ENCODE measurements at places on chromosomes 2 and 18.

GRCh38 chr2:64013053-64013452 lies 6.2 kb downstream of the VPS54 start:
- no peak for DNase-seq

DNA sequence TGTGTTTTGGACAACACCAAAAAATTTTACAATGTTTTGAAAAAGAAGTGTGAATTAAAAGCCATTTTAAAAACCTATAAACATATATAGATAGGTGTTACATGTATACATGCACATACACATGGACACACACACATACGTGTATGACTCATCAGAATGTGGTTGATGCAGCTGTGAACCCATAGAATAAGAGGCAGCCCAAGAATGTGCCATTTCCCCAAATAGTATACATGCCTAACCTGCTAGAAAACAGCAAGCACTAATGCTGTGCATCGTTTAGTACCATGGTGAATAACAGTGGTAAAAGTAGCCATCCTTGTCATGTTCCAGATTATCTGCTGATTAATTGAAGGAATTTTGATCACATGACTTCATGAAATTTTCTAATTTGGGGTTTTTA lies 149.0 kb downstream of the DSEL start:
- no peak for DNase-seq

GRCh38 chr2:99573634-99574251 lies 83.9 kb upstream of the REV1 start:
- no peak for DNase-seq

GRCh38 chr18:27010784-27011183 lies 145.3 kb upstream of the AQP4 start:
- DNase-seq, result no peak

DNA sequence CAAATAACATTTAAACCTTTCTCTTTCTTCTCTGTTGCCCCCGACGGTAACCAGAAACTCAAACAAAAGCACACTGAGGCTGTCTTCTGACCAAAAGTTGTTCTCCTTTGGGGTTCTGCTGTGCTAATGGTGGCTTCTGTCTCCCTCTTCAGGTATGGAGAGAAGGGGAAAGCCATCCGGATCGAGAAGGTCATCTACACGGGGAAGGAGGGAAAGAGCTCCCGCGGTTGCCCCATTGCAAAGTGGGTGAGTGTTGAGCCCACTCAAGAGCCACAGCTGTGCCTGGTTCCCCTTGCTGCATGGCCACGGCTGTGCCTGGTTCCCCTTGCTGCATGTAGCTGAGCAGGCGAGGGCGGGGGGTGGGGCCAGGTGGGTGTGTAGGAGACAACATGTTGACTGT lies 67.4 kb downstream of the BOLA3 start:
- DNase-seq, result no peak

DNA sequence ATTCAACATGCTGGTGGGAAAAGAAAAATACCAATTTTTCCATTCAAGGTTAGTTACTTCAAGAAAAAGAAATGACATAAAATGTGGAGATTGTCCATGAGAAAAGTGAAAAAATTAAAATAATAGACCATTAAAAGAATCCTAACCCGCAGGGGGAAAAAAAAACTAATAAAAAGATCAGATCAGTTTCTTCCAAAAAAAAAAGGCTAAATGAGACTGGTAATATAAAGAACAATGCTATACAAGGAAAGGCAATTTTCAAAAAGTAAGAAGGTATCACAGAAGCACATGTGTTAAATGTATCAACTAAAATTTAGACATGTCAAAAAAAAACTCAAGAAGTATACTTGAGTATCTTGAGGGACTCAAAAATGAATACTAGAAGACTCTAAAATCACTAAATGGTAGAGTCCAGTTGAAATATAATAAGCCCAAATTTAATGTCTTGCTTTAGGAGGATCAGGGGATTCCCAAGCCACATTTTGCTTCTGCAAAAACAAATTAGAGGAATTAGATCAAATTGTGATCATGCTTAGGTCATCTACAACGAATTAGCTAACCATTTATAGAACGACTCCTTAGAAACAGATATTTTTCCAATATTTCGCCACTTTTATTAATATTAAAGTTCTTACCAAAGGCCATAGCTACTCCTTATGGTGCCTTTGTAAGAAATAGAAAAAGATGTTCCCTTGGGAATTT lies 35.8 kb upstream of the GLS start:
- DNase-seq, result no peak

- DNase-seq, result no peak
Observed at GRCh38 chr18:74128159-74128558, 19.5 kb downstream of the FBXO15 start.

DNA sequence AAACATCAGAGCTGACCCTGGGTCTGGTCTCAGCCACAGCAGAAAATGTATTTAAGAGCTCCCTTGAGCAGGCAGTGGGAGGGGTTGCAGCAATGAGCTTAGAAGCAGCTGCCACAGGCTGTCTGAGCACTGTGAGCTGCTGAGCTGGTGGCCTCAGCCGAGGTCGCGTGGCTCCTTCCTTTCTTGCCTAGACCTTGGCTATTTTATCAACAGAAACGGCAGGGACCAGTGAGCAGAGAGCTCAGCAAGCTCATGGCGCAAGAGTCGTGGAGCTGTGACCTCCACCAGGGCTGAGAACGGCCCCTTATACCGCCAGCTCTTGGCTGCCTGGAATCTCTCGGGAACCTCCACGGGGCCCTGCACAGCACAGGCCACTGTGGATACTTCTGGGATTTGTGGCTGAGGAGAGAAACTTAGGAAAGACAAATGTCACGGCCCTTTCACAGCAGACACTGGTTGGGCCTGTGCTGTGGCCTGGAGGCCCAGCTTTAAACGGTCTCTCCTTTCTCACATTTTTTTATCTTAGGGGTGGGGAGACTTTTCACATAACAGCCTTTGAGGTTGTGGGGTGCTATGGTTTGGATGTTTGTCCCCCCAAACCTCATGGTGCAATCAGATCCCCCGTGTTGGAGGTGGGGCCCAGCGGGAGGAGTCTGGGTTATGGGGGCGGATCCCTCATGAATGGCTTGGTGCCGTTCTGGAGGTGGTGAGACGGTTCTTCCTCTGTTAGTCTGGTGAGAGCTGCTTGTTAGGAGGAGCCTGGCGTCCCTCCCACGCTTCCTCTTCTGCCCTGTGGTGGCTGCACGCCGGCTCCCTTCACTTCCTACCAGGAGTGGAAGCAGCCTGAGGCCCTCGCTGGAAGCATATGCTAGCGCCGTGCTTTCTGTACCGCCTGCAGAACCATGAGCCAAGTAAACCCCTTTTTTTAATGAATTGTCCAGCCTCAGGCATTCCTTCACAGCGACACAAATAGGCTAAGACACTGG lies 1.7 kb downstream of the ALLC start:
- peak; percentile 4 for DNase-seq

DNA sequence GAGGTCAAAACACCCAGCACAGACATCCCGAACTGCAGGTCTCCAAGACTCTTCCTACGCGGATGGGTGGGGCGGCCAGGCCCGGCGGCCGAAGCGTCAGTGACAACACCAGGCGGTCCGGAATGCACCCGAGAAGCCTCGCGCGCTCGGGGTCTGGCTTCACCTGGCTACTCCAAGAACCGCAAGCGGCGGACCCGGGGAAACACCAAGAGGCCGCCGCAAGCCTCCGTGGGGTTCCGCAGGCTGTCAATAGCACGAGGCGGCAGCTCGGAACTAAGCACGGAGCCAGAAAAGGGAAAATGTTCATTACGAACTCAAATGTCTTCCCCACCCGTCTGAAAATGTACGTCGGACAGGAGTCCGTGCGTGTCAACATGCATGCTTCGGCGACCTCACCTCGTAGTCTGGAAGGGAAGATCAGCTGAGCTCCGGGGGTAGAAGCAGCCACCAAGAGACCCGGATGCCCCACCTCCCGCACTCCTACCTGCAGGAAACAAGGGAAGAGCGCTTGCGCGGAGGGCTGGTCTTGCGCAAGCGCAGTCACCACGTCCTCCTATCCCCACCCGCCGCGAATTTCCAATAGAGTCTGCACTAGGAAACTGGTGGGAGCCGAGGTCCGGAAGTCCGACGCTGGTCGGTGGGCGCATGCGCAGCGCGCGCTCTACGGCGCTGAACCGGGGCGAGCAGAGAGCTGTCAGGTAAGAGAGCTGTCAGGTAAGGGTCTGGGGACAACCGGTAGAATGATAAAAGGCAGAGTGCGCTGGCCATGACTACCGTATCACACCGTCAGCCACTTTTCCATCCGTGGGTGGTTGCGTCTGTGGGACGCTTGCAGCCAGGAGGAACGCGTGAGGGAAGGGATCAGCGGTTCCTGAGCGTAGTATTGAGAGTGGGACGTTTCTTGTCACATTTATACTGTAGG lies at the start of the genes GPATCH11 and HEATR5B:
Gene GPATCH11 (plus strand): TSS at position 646 of the 922 bp plus-strand sequence. CDS start 3,864 bp downstream, outside the sequence.
Gene HEATR5B (minus strand): TSS at position 500 of the 922 bp plus-strand sequence. CDS start 958 bp downstream, outside the sequence.
- DNase-seq, result peak; percentile 94

- DNase-seq, result no peak
Observed at GRCh38 chr2:65856423-65856822, 424.0 kb upstream of the SPRED2 start.

GRCh38 chr2:25294573-25295462 lies 46.9 kb downstream of the DNMT3A start:
- peak; percentile 50 for DNase-seq

- DNase-seq, result no peak
Observed at GRCh38 chr18:32303400-32303799, 113.6 kb downstream of the MEP1B start.

DNA sequence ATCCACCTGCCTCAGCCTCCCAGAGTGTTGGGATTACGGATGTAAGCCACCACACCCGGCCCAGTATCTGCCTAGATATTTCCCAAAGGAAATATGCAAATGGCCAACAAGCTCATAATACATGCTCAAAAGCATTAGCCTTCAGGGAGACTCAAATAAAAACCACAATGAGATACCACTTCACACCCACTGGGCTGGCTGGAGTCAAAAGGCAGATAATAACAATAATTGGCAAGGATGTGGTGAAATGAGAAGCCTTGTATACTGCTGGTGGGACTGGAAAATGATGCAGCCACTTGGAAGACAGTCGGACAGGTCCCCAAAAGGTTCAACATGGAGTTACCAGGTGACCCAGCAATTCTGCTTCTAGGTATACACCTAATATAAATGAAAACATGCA lies 20.5 kb upstream of the ZNF516 start:
- DNase-seq, result no peak

DNA sequence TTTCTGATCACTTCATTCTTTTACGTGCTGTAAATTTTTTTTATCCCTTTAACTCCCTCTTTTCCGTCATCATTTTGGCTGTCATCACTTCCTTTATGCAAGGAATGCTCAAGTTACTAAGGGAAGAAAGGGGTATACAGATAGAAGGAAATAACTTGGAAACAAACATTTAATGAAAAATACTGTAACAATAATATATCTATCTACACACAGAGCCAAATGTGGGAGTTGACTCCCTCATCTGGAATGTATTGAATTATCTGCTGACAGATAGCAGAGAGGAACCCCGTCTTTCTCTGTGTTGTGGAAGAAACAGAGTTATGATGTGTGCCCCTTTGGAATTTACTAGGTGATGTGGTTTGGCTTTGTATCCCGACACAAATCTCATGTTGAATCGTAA lies 182.5 kb upstream of the NXPH2 start:
- DNase-seq, result no peak

DNA sequence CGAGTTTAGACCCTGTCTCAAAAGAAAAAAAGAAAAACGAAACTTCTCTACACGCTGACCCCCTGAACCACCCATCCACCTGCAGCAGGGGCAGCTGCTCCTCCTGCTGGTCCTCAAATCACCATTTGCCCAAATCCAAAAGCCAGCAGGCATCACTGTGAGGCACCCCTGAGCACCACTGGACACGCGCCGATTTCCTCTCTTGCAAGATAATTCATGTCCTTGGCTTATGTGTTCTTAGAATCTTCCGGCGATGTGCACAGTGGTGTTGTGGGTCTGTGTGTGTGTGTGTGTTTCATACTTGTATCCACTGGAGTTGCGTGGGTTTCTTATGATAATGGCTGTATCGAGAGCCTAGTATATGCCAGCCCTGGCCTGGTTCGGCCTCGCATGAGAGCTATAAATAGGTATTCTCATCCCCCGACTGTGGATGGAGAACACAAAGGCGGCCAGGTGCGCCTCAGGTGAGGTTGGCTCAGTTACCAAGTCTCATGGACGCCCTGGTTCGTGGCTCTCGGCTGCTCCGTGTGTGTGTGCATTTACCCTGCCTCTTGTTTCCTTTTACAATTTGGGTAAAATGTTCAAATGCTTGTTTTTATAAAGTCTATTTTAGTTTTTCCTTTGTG lies 235.5 kb downstream of the HDAC4 start:
- DNase-seq, result no peak

- peak; percentile 73 for DNase-seq
Observed at GRCh38 chr2:204264621-204265140, 280.6 kb upstream of the PARD3B start.

- DNase-seq, result no peak
Observed at GRCh38 chr2:224871813-224872212, 155.6 kb upstream of the CCDC195 start.

GRCh38 chr2:186917866-186918265 lies 68.9 kb upstream of the ZSWIM2 start:
- DNase-seq, result no peak

DNA sequence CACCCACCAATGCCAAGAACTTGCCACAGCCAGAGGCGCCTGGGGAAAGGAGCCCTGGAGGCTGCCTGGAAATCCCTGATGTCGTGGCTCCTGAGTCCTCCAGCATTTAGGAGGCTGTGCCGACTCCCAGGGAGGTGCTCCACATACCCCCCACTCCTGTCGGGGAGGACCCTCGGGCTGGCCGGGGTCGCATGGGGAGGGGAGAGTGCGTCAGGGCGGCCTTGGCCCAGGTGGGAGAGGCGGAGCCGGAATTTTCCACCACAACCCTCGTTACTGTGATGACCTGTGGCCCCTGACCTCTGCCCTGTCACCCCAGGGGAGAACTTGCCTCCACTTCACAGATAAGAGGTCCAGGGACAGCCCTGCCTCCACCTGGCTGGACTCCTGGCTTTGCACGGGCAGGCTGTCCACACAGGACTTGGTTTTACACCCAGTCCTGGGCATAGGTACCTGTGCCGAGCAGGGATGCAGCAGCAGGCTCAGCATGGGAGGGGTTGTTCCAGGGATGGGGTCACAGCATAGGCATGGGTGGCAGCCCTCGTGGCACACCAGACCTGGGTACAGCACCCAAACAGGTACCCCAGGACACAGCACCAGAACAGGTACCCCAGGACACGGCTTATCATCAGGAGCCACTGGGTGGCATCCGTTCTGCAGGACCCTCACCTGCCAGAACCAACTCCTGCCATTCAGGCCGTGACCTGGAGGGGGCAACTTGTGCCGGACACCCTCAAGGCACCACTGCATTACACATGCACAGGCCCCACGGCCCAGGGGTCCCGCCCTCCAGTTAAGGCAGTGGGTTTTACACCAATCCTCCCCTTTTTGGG lies 12.3 kb upstream of the AGXT start:
- no peak for DNase-seq

- peak; percentile 14 for DNase-seq
Observed at GRCh38 chr2:196453613-196454047, 185.9 kb upstream of the CCDC150 start.

GRCh38 chr2:165905269-165905668 lies 48.3 kb downstream of the TTC21B start:
- no peak for DNase-seq

All from NCI-H1092 treated with DMSO at 0.1 percent for 48 hours (cell line).